ENCODE measurements at places on chromosomes 6 and 20.

DNA sequence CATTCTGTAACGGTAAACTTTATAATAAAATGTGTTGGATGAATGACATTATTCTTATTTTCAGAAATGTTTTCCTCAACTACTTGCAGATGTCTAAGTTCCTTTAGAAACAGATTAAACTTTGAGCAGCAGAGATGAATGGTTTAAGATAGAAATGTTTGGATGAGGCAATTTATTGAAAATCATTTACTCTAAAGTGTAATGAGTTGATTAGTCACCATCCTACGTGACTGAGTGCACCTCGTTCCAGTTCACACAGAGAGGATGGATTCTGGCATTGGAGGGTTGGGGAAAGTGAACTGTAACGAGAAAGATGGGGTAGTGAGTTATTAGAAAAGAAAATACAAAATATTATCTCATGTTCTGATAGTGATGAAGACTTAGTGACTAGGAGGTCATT lies 28.7 kb downstream of the SMPDL3A start:
- DNase-seq, result no peak

DNA sequence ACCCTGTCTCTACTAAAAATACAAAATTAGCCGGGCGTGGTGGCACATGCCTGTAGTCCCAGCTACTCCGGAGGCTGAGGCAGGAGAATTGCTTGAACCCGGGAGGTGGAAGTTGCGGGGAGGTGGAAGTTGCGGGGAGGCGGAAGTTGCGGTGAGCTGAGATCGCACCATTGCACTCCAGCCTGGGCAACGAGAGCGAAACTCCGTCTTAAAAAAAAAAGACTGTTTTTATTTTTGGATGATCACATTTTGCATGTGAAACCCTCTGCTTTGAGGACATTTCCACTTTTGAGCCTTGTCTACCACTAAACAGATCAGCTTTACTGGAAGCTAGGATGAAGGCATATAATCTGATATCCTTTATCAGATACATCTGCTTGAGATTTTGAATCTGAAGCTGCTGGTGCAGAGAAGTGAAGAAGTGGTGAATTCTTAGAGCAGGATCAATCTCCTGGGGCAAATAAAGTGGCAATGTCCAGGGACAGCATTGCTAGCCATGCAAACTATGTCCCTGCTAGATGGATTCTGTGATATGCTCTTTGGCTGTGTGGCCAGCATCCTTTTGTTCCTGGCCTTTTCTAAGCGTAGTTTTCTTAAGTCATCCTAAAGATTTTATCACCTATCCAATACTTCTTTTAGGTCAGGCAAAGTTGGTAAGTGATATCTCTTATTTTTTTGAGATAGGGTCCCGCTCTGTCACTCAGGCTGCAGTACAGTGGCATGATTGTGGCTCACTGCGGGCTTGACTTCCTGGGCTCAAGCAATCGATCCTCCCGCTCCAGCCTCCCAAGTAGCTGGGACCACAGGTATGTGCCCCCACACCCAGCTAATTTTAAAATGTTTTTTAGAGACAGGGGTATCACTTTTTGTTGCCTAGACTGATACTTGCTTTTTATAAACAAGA lies 23.3 kb downstream of the RBL1 start:
- no peak for DNase-seq

DNA sequence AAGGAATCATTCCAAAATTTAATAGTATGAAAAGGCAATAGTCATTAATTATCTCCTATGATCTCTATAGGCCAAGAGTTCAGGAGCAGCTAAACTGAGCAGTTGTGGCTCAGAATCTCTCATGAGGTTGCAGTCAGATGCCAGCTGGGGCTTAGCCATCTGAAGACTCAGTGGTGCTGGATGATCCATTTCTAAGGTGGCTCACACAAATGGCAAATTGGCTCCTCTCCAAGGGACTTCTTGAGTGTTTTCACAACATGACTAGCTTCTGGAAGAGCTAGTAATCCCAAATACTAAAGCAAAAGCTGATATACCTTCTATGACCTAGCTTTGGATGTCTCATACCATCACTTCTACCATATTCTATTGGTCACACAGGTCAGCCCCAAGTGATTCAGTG lies 104.2 kb downstream of the HAO1 start:
- no peak for DNase-seq

DNA sequence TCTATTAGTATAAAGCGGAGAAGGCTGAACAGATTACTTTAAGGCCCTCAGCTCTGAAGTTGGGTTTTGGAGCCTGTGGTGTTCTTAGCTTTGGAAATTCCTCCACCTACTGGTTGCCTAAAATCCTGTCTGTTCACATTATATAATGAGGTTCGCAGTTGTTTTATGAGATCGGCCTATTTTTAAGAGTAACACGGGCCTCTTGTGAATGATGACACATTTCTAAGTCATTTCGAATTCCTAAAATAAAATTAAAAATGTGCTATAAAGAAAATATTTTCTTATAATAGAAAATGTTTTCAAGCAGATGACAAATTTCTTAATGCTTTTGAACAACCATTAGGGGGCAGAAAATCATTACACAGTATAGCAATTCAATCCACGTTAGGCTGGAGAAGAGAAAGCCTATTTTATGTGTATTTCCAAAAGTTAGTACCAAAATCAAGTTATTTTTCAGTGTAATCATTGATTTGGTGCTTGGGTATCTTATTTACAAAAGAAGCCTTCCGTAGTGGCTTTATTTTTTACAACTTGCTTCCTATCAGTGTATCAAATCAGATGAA lies 15.8 kb upstream of the FAM8A1 start:
- DNase-seq, result peak; percentile 83

- DNase-seq, result no peak
Observed at GRCh38 chr6:167401525-167402194, 76.8 kb downstream of the TTLL2 start.

DNA sequence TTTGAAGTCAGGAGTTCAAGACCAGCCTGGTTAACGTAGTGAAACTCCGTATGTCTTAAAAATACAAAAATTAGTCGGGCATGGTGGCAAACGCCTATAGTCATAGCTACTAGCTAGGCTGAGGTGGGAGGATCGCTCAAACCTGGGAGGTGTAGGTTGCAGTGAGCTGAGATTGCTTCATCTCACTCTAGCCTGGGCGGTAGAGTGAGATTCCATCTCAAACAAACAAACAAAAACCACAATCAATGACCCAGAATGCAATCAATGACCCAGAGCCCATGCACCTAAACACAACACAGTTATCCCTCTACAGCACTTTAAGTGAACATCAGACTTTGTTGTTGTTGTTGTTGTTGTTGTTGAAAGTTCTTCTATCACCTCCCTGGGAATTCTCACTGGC lies 77.9 kb downstream of the MYB start:
- no peak for DNase-seq

DNA sequence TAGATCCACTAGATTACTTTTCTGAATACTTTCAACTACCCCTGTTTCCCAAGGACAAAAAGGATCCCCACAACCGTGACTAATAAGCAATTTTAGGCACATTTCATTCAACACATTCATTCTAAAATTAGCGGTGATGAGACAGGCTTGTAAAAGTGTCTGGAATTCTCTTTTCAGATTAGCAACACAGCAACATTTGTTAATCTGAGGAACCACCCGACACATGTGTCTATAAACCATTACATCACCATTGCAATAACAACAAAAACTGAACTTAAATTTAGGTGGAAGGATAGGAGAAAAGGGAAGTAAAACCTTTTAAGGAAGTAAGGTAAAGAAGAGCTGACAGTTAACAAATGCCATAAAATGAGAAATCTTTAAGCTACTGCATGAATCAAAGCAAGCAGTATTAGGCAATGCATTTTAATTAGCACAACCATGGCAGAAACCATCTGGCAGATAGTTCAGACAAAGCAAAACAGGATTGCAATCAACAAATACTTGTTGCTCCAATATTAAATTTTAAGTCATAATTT lies 49.1 kb downstream of the MAP3K7 start:
- DNase-seq, result peak; percentile 73

DNA sequence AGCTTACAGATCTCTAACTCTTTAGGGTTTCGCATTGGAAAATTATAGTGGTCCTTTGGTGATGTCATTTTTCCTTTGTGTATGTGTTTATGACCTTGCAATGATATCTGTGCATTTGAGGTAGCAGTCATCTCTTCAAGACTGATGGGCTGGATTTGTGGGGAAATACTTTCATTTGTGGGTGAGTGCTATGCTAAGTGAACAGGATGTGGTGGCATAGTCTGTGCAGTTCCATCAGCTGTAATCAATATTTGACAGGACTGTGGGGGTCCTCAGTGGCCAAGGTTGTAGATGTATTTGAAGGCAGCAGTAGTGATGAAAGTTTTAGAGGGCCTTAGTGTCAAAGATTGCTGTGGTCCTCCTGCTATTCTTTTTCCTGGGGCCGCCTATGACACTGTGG lies 79.5 kb downstream of the CYP39A1 start:
- no peak for DNase-seq

DNA sequence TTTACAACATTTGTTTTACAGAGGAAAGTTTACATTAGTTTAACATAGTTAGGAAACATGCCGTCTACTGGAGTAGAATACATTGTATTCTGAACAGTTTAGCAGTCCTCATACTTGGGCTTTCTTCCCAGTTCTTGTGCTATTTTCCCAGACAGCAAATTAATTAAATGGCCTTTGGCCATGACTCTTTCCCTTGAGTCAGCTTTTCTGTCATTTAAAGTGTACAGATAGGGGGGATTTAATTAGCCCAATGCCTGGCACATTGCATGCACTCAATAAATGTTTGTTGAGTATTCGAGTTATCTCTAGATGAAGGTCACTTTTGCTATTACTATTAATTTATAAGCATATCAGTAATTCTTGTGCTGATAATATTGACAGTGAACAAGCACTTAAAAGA lies 1.6 kb downstream of the TMEM244 start:
- no peak for DNase-seq

- DNase-seq, result no peak
Observed at GRCh38 chr6:125802383-125802782, 11.6 kb downstream of the NCOA7 start.

- no peak for DNase-seq
Observed at GRCh38 chr6:156517088-156517487, 260.1 kb upstream of the ARID1B start.

DNA sequence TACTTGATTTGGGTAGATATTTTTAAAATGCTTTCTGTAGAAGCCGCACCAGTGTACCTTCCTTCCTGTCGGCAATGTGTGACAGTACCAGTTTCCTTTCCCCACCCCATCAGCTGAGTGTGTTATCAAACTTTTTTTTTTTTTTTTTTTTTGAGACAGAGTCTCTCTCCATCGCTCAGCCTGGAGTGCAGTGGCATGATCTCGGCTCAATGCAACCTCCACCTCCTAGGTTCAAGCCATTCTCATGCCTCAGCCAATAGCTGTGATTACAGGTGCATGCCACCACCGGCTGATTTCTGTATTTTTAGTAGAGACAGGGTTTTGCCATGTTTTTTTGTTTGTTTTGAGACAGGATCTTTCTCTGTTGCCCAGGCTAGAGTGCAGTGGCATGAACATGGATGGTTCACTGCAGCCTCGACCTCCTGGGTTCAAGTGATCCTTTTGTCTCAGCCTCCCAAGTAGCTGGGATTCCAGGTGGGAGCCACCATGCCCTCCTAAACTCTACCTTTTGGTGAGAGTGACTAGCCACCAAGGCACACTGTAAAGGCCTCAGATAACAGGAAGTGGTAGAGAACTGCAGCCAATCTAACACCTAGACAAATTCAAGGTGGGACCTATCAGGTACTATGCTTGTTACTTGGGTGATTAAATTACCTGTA lies 26.5 kb upstream of the ZBTB22 start:
- DNase-seq, result peak; percentile 80

DNA sequence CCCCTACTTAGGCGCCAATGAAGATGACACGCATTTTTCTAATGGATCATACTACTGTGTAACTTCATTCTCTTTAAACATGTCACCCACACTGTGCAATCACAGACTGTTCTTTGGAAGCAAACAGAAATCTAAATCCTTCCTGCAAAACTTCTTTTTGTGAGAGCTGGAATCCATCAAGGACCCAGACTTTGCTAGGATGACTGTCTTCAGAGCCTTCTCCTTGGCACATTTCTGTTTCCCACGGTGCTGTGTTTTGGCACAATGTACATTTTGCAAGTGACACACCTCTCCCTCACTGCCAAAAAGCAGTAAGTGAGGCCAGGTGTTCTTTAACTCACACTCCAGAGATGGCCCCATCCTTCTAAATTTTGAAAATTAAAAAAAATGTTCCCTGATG lies 21.7 kb upstream of the TAGAP start:
- DNase-seq, result no peak

DNA sequence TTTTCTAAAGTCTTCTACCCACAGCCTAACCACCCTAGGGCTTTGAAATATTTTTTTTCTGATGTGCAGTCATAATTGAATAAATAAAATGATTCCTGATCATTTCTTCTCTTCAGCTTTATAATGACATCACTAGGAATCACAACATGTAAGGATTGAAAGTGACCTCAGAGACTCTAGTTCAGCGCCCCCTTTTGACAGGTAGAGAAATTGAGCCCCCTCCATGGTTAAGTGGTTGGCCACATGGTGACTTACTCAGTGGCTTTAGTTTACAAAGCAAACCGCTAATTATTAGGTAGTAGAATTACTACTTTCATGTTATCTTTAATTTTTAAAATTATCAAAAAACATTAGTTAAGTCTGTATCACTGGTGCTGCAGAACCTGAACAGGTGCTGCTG lies 13.3 kb upstream of the SLC2A12 start:
- peak; percentile 64 for DNase-seq

DNA sequence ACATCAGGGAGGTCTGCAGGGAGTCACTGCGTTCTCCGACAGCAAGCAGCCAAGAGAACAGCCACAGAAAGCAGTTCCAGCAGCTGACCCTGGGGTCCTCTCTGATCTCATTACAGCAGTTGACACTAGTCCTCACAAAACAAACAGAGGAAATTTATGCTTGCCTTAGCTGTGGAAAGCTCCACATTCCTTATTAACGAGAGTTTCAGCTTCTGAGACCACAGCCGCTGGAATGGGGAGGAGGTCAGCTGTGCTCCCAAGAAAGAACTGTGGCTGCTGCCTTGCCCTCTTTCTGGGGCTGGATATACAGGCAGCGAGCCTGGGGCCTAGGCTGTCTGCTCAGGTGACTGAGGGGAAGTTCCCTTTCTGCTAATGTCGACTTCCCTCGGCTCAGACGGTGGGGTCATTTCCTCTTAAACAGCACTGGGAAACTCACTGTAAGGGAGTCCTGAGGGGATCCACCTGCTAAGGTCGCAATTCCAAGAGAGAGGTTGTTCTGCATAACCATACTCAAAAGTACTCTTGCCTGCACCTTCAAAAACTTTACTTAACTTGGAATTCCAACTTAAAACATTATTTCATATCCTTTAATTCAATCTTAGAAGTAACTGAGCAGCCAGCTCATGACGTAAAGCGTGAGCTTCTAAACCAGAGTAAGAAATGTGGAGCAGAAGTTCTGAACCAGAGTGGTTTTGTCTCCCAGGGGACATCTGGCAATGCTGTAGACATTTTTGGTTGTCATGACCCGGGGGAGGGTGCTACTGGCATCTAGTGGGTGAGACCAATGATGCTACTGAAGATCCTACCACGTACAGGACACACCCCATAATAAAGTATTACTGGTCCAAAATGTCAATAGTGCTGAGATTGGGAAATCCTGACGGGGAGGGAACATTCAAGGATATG lies 80.3 kb downstream of the BACH2 start:
- DNase-seq, result peak; percentile 49
